ENCODE measurements at places on chromosomes 12 and 14. TPM values are rescaled to one million over a fixed set of nuclear protein-coding genes. Genes with fewer than 3 reads are reported as not detected.

DNA sequence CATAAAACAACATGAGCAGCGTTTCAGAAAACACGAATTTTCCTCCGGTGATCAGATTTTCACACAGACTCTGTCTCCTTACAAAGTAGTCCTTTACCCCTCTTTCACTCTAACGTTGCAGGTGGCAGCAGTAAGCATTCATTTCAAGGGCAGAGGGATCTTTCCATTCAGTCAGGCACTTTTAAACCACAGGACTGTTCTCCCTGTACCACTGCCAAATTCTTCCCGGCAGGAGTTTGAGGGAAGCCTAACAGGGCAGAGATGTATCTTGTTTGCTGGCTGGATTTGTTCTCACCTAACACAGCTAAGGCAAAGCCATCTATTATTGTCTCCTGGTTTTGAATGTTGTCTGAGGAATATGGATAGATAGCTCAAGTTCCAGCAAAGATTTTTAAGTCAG lies 1187.3 kb upstream of the SEL1L start:
- H3K27me3 ChIP-seq, result no peaks in the 10 kb centered on the region
- no peak for DNase-seq
- peak overlapping the region; percentile 54 for H3K27ac ChIP-seq
- H3K4me1 ChIP-seq, result peaks cover 14% of the 10 kb centered on the region
- no peaks in the 10 kb centered on the region for H3K36me3 ChIP-seq

- H3K36me3 ChIP-seq, result no peaks in the 10 kb centered on the region
- H3K4me1 ChIP-seq, result no peaks in the 10 kb centered on the region
- no peak for DNase-seq
- no peak overlapping the region for H3K4me3 ChIP-seq
Observed at GRCh38 chr12:91019455-91019854, 14.7 kb upstream of the EPYC start.

GRCh38 chr14:104036212-104036611 lies 49.3 kb upstream of the ASPG start:
- H3K27ac ChIP-seq, result no peak overlapping the region
- DNase-seq, result no peak
- no peak overlapping the region for H3K4me3 ChIP-seq

- H3K36me3 ChIP-seq, result no peaks in the 10 kb centered on the region
- H3K27ac ChIP-seq, result no peak overlapping the region
- DNase-seq, result no peak
- H3K4me3 ChIP-seq, result no peak overlapping the region
- H3K27me3 ChIP-seq, result no peaks in the 10 kb centered on the region
- H3K4me1 ChIP-seq, result no peaks in the 10 kb centered on the region
Observed at GRCh38 chr12:114809097-114809496, 125.1 kb upstream of the TBX3 start.

DNA sequence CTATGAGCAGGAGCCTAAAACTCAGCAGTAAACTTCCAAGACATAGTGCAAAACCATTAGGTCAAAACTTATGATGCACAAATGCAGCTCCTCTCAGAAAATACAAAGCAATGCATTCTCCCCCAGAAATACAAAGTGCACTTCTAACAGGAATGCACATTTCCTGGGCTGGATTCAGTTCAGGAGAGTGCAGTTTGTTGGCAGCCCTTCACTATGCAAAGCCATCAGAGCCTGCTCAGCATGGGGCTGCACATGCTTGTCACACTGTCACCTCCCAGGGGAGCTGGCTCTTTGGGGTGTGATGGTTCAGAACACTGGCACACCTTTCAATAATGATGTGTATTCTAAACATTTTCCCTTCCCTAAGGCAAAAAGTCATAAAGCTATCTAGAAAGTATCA lies 110.4 kb downstream of the KCNK10 start:
- H3K36me3 ChIP-seq, result no peaks in the 10 kb centered on the region
- no peak overlapping the region for H3K4me3 ChIP-seq
- H3K27me3 ChIP-seq, result no peaks in the 10 kb centered on the region
- no peaks in the 10 kb centered on the region for H3K4me1 ChIP-seq
- no peak overlapping the region for H3K27ac ChIP-seq
- DNase-seq, result no peak

DNA sequence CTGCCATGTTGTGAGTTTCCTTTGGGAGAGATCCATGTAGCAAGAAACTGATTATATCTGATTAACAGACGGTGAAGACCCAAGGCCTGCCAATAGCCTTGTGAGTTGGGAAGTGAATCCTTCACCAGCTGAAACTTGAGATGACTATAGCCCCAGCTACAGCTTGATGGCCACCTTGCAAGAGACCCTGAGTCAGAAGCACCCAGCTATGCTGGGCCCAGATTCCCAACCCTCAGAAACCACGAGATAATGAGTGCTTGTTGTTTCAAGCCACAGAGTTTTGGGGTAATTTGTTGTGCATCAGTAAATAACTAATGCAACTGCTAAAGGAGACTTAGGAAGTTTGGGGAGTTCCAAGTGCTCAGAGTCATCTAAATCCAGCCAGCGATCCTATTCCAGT lies 80.3 kb downstream of the AVPR1A start:
- H3K27ac ChIP-seq, result no peak overlapping the region
- no peaks in the 10 kb centered on the region for H3K36me3 ChIP-seq

DNA sequence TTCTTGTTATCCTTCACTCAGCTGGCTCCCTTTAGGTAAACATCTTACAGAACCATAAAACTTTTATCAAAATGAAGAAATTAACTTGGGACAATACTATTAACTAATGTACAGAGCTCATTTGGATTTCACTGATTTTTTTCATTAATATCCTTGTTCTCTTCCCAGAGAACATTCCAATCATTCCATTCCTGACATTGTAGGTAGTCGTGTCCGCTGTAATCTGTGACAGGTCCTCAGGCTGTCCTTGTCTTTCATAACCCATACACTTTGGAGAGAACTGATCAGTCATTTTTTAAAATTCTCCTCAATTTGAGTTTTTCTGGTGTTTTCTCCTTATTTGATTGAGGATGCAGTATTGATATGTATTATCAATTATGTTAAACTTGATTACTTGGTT lies 916.8 kb downstream of the GALC start:
- no peak overlapping the region for H3K4me3 ChIP-seq
- H3K4me1 ChIP-seq, result no peaks in the 10 kb centered on the region
- DNase-seq, result no peak
- H3K36me3 ChIP-seq, result no peaks in the 10 kb centered on the region
- H3K27ac ChIP-seq, result no peak overlapping the region
- H3K27me3 ChIP-seq, result no peaks in the 10 kb centered on the region

DNA sequence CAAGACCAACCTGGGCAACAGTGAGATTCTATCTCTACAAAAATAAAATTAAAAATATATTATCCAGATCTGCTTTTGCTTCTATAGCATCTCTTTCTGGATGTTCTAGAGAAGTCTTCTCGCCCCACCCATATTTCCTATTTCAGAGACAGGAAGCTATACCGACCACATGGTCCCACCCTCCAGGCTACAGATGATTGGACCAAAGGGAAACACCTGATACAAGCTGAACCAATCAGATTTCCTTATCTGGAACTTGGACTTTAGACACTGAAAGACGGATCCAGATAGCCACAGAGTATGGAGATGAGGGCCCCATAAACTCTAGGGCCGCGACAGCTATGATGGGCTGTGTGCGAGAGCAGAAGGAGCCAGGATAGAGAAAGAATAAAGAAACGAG lies 48.7 kb downstream of the CCDC60 start:
- H3K27me3 ChIP-seq, result no peaks in the 10 kb centered on the region
- H3K4me3 ChIP-seq, result no peak overlapping the region
- DNase-seq, result no peak
- no peaks in the 10 kb centered on the region for H3K36me3 ChIP-seq
- no peak overlapping the region for H3K27ac ChIP-seq

DNA sequence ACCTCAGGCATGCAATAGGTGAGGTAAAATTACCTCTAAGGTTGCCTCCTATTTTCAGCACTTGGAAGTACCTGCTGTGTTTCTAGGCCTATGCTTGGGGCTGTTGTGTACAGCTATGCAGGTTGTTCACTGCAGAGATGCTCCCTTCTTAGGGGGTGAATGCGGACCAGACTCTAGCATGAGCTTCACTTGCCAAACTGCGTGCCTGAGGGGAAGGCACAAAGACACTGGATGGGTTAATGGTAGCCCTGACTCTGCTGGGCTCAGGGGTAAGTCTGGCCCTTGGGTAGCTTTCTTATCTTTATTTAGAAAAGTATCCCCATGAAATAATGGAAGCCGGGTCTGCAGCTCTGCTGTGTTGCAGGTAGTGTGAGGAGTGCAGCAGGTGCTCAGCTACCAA lies 35.7 kb downstream of the B4GALNT3 start:
- H3K27ac ChIP-seq, result no peak overlapping the region
- no peaks in the 10 kb centered on the region for H3K36me3 ChIP-seq
- DNase-seq, result no peak
- no peaks in the 10 kb centered on the region for H3K27me3 ChIP-seq
- no peak overlapping the region for H3K4me3 ChIP-seq

Gene IGF1
- 27.1 TPM for total RNA-seq

Gene FAM186B
- total RNA-seq, result not detected

Measured in sigmoid colon (tissue), 7 donors.